SJCRH30 (cell line): ENCODE measurements at places on chromosomes 1 and 21. TPM values are rescaled to one million over a fixed set of nuclear protein-coding genes. Genes with fewer than 3 reads are reported as not detected.

Gene UMODL1
- 0.30 and 0.79 TPM in 2 replicates for total RNA-seq

Gene TAS1R1
- total RNA-seq: 0.14 and 0.20 TPM in 2 replicates

Gene C2CD4D
- 0.08 TPM in 1 of 2 replicates, not detected in the other for total RNA-seq

Gene RSPO1
- total RNA-seq: not detected in 2 replicates

Gene LRRC38
- total RNA-seq: not detected in 2 replicates

Gene FCGR1A
- total RNA-seq: not detected in 2 replicates

Gene FTCD
- not detected in 2 replicates for total RNA-seq

Gene OR6F1
- not detected in 2 replicates for total RNA-seq

Gene LCE1C
- total RNA-seq: not detected in 2 replicates

Gene OR6K6
- total RNA-seq: not detected in 2 replicates

Gene OR2AK2
- total RNA-seq: not detected in 2 replicates

Gene LCE1E
- total RNA-seq: not detected in 2 replicates

Gene ICOSLG
- total RNA-seq: 0.13 TPM in 1 of 2 replicates, not detected in the other

Gene ZBTB8OS
- total RNA-seq: 55.7 and 73.9 TPM in 2 replicates

Gene NIBAN1
- total RNA-seq: 0.46 and 0.59 TPM in 2 replicates

Gene MAN1A2
- 68.0 and 74.2 TPM in 2 replicates for total RNA-seq

Gene OR2G6
- total RNA-seq: not detected in 2 replicates

Gene PPIAL4G
- total RNA-seq: not detected in 2 replicates

Gene PLA2G4A
- total RNA-seq: not detected in 2 replicates

Gene TP73
- 13.1 and 14.9 TPM in 2 replicates for total RNA-seq
